ENCODE measurements at places on chromosomes 16 and 17.
A peak's percentile ranks its signal among the peaks of the same experiment; 100 is the strongest.

GRCh38 chr17:37713624-37714023 lies 31.2 kb downstream of the HNF1B start:
- no peak for DNase-seq

DNA sequence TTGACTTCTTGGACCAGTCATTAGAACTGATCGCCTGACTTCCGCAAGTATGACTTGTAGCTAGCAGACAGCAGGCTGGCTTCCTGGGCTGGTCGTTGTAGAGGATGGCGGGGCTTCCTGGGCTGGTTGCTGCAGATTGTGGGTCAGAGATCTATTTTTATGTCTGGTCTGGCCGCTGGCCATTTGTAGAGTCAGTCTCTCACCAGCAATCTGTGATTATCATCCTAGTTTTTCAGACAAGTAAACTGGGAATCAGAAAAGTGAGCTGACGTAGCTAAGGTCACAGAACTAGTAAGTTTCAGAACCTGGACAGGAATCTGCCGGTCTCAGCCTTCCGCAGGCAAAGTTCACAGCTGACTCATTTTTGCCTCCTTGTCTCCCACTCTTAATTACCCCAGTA lies 19.1 kb downstream of the GPR142 start:
- DNase-seq, result no peak

DNA sequence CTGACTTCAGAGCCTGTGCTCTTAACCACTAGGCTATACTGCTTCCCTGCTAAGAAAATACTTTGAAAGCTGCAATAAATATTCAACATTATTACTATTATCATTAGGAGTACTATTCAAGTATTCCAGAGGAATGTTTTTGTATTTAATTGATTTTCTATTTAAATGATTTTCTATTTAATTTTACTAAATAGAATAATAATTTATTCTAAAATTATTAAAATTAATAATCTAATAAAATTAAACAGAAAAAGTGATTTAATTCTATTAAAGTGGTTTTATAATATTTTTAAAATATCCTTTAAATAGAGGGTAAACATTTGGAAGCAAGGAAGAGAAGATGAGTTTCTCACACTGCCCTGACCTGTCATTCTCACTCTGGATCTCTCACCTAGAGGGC lies 173.8 kb downstream of the DNAH9 start:
- DNase-seq, result no peak

DNA sequence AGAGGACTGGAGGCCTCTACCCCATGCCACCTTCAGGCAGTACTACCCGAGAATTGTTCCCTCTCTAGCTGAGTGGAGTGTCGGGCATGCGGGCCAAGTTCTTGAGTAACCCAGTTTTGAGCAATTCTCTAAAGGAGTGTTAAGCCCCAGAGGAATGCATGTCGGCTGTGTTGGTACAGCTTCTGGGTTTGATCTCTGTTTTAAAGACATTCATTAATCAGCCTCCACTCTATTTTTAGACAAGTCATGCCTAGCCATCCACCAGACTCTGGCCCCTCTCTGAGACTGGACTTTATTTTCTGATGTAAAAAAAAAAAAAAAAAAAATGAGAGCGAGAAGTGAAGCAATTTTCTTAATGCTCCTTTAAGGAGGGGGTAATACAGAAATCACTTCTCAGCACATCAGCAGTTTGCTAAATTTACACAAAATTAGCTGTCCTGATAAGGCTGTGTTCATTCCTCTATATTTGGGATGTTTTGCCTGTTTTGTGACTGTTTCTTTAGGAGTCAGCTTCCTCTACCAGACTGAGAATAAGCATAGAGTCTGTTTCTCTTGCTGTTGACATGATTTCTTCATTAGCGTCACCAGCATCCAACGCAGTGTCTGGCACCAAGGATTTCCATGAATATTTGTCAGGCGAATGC lies 88.7 kb downstream of the AXIN2 start:
- DNase-seq, result peak; percentile 71

DNA sequence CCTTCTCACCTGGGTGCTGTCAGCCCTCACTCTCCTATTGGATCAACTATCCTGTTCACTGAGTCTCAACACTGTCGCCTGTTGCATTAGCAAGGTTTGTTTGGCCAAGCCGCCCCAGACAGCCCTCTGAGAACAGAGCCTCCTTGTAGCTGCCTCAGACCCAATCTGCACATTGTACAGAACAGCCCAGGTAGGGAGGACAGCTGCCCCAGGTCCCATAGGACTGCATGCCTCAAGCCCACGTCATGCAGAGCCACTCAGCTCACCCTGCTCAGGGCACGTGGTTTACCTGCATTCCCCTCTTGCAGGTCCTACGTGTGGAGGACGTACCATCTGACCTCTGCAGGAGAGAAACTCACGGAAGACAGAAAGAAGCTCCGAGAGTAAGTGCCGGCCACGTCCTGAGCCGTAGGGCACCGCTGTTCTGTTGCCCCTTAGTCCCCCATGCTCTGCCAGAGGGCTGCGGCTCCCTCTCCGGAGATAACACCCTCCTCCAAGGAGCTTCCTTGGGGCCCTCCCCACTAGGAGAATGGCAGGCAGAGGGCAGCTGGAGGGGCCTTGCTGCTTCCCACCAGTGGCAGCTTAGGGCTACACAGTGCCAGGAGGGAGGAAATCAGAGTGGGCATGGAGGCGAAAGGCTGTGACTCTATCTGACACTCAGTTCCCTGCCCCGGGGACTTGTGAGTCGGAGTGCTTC lies 2.8 kb downstream of the SNRNP25 start:
- no peak for DNase-seq

DNA sequence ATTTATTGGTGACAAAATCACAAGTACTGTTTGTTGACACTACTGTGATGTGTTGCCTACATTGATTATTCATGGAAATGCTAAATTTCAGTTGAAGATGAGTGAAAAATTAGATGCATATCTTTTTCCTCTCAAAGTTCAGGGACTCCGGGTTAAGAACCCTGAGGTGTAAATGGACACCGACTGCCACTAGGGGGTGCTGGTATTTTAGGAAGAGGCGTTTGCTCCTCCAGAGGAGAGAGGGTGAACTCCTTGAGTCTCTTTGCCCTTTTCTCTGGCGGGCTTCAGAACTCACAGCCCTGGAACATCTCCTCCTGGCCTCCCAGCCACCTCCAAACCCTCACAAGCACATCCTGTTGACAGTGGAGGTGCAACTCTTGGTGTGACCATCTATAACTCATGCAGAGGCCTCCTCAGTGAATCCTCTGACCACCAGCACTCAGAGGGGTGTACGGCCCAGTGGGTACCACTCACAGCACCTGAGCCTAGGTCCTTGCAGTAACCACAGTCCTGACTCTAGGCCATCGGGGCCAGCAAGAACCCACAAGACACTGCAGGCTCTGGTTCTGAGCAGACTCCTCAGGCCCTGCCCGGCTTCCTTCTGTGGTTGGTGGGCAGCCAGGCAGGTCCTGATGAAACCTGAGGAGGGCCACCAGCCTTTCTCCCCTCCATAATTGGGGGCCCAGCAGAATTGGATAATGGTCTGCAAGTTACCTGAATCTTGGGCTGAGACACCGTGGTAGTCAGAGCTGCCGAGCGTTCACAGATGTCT lies 26.2 kb upstream of the PIK3R5 start:
- DNase-seq, result peak; percentile 72

DNA sequence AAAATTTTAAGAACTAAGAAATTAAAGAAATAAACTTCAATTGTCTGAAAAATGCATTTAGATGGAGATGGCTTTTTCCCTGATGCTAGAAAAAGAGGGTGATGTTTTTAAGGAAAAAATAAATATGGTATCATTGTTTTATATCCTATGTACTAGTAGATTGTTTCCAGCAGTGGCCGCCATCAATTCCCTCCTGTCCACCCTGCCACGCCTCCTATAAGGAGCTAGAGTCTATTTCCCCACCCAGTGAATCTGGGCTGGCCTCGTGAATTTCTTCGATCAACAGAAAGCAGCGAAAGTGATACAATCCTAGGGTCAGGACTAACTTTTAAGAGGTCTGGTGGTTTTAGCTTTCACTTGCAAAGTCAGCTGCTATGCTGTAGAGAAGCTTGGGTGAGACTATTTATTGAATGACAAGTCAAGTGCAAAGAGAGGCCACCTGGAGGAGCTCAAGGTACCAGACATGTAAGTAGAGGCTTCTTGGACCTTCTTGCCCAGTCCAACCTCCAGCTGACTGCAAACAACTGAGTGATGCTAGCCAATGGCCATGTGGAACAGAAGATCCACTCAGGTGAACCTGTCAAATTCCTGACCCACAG lies 80.9 kb upstream of the MTMR4 start:
- DNase-seq, result no peak

- DNase-seq, result no peak
Measured at GRCh38 chr17:80781211-80781610, 210.4 kb upstream of the CHMP6 start.

DNA sequence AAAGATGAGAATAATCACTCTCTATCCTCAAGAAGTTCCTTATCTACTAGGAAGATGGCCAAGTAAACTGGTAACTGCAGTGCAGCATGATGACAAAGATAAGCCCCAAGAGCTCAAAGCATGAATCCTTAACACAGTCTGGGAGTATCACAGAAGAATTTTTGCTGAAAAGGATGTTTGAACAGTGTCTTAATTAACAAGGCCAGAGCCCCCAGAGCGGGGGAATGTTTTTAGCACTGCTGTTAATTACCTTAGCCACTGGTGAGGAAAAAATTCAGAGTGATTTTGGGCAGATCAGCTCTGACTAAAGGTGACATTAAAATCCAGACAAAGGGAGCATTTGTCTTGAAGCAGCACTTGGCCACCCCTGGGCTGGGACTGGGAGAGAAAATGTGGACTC lies 30.1 kb downstream of the ADAMTS18 start:
- no peak for DNase-seq

GRCh38 chr16:28166394-28167208 lies 45.2 kb downstream of the XPO6 start:
- DNase-seq, result peak; percentile 34

GRCh38 chr16:65376601-65377000 lies 254.7 kb upstream of the CDH11 start:
- peak; percentile 37 for DNase-seq

DNA sequence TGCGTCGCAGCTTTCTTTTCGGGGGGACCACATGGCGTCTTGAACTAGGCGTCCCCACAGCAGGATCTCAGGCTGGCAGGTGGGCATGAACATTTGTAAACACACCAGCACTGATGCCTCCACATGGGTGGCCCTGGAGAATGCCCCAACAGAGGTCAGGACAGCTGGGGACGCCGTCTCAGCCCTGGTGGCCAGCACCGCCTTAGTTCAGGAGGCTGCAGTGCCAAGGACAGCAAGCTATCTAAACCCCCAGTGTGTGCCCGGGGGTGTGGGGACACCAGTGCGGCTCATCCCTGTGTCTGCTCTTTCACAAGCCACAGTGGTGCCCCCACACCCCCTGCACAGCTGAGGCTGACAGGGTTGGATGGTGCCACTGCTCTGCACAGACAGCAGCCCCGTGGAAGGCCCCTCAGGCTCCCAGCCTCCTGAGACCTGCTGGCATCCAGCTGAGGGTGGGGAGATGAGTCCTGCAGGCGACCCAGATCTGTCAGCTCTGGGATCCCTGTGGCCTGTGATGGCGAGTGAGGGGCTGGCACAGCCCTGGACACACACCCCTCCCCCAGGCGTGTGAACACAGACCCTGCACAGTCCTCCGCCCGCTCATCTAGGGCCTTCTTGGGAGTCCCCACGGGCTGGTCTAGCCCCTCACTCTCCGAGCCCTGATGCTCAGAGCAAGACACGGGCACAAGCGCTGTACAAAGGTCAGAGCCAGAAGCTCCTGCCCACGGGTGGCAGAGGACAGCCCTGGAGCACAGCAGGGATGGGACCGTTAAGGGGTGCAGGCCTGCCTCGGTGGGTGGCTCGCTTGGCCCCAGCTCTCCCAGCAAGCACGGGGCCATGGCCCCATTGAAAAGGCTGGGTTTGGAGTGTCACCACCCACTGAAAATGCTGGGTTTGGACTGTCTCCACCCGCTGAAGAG lies 10.7 kb downstream of the FSCN2 start:
- no peak for DNase-seq

- DNase-seq, result no peak
Measured at GRCh38 chr17:81841866-81842265, 7.0 kb upstream of the PPP1R27 start.

GRCh38 chr17:76560036-76560876 lies 20.4 kb downstream of the PRCD start:
- DNase-seq, result no peak

DNA sequence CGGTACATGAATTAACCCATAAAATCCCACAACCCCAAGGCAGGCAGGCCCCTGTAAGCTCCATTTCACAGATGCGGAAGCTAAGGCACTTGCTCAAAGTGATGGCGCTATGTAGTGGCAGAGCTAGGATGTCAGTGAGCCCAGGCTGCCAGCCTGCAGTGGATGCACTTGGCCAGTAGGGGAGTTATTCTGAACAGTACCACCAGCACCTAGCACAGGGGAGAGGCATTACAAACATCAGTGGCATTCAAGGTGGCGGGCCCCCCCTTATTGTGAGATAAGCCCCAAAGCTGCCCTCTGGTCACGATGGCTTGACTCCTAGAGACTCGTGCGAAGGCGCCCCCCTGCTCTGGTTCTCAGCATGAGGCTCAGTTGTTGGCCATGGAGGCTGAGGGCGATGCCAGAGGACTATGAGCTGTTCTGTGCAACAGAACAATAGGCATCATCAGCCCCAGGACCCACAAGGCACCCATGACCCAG lies 33.8 kb downstream of the GTF3C1 start:
- no peak for DNase-seq
